ENCODE measurements at places on chromosomes 11 and 22. TPM values are rescaled to one million over a fixed set of nuclear protein-coding genes. Genes with fewer than 3 reads are reported as not detected.

Gene HTR3B
- not detected for total RNA-seq

DNA sequence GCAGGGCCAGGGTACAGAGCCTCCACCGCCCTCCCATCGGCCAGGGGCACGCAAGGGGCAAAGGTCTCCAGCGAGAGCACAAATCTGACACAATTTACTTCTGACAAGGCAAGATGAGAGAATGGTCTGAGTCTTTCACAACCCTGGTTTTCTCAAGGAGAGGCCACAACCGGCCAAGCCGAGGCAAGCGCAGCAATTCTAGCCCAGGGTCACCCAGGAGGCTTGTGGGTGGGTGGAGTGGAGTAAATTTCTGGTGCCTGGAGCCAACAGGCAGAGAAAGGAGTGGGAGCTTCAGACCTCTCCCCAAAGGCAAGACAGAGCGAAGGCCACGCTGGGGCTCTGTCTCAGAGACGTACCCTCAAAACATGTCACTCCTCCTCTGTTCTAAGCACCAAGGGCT is 9.3 kb downstream of the LARGE2 start:
- DNase-seq, result no peak

Gene OR9Q1
- total RNA-seq, result not detected

DNA sequence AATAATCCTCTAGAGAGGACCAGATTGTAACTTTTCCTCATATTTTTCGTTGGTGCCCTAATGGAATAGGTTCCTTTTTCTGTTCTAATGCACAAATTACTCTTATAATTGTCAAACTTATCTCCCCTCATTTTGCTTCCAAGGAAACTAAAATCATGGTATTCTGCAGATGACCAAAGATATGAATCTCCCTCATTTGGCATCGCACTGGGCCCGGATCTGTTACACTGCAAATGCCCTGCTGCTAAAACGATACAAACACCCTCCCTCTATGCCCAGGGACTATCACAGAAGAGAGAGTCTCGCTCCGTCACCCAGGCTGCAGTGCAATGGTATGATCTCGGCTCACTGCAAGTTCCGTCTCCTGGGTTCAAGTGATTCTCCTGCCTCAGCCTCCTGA is 7.6 kb downstream of the KLHDC7B start:
- DNase-seq, result no peak

Gene MPZL2
- total RNA-seq, result 56.5 TPM

- DNase-seq, result no peak
Measured at GRCh38 chr11:65505466-65506289, 6.8 kb downstream of the MALAT1 start.

GRCh38 chr11:126400019-126400418 is 44.5 kb downstream of the ST3GAL4 start:
- DNase-seq, result no peak

Gene OR52I1
- total RNA-seq, result not detected

Gene KRTAP5-1
- 0.30 TPM for total RNA-seq

DNA sequence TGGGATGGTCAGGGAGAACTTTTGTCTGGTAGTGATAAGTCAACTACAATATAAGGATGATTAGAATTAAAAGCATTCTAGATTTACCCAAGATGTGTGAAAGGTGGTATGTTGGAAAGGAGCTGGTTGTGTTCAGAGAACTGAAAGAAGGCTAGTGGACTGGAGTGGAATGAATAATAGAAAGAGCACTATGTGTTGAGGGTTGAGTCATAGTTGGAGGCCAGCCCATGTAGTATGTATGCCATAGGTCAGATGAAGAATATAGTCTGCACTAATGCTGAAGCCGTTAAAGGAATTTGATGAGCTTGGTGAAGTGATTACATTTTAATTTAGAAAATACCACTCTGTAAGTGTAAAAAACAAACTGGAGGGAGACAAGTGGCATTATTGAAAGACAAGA is 514.1 kb downstream of the CNTN5 start:
- DNase-seq, result no peak

GRCh38 chr22:40542821-40543540 is 93.5 kb downstream of the MRTFA start:
- peak; percentile 5 for DNase-seq

Gene CCDC157
- total RNA-seq, result 1.8 TPM

DNA sequence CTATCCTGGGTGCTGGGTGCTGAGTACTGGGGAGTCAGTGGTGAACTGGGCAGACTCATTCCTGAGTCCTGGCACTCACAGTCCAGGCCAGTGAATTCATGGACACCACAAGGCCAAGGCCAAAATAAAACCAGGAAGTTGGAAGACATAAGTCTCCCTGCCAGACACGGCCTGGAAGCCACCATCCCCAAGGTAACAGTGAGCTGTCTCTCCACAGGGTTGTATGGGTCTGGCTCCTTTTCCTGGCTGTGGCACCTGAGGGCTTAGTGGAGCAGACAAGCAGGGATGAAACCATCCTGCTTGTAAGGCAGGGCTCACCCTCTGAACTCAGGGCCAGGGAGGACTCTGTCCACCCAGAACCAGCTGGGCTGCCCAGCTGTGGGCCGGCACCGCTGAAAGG is 54.7 kb upstream of the ALX4 start:
- DNase-seq, result no peak

GRCh38 chr22:37708580-37709444 is 12.0 kb downstream of the TRIOBP start:
- DNase-seq, result no peak

DNA sequence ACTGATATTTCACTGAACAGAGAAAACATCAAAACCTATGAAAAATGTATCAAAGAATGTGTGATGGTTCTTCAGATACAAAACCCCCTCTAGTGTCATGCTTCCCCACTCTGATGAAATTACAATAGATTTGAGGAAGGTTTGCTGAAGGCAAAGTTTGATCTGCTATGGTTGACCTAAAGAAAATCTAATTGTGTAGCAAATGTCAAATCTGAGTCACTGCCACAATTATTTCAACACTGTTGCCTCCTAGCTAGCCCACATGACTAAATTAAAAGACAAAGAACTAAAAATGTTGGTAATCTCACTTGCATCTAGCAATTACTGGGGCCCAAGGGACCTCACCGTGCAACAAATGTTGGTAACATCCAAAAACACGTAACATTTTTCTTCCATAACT is 728.0 kb downstream of the DLG2 start:
- no peak for DNase-seq

- DNase-seq, result no peak
Measured at GRCh38 chr11:104098555-104098954, 62.1 kb downstream of the DDI1 start.

DNA sequence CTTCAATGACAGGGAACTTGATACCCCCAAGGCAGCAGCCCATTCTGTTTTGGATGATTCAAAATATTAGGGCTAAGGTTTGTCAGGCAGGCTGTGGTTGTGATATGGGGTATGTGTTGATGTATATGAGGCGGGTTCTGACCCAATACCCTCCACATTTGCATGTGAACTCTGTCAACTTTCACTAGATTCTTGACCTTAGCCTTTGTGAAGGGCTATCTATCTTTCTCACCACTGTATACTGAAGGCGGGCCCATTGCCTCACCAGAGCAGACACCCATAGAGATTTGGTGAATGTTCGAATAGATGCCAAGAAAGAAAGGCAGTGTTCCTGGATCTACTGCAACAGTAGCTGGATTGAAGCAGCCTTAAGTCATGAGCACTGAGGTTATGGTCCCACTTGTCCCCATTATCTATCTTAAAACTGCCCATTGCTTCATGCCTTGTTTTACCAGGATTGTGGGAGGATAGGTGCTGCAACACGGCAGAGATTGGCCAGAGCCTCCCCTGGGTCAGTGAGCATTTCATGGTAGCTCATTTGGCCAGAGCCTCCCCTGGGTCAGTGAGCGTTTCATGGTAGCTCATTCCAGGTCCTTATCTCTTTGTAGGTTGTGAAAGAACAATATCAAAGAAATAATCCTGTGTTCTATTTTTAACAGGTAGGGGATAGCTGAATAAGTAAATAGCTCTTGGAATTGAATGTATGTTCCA is 399.6 kb downstream of the TMEM135 start:
- no peak for DNase-seq

DNA sequence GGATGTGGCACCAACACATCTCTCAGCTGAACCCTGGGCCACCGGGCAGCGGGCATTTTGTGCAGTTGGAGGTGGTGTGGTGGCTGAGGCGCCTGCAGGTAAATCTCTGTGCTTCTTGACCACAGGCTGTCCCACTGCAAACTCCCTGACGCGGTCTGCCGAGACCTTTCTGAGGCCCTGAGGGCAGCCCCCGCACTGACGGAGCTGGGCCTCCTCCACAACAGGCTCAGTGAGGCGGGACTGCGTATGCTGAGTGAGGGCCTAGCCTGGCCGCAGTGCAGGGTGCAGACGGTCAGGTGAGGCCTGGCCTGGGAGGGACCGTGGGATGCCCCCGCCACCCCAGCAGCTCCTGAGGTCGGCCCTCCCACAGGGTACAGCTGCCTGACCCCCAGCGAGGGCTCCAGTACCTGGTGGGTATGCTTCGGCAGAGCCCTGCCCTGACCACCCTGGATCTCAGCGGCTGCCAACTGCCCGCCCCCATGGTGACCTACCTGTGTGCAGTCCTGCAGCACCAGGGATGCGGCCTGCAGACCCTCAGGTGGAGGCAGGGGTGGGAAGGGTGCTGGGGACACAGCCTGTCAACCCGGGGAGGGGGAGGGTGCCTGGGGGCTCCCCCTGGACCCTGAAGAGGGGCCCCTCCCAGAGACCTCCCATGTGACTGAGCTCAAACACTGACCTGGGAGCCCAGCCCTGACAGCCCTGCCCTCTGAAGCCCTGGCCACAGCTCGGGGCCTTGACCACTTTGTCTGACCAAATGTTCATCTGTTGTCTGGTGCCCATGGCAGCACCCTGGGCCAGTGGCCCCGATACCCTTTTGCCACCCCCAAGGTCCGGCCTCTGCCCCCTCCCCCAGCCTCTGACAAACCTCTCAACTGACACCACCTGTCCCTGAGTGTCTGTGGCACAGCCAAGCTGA is 4.6 kb upstream of the PGGHG start:
- DNase-seq, result no peak

DNA sequence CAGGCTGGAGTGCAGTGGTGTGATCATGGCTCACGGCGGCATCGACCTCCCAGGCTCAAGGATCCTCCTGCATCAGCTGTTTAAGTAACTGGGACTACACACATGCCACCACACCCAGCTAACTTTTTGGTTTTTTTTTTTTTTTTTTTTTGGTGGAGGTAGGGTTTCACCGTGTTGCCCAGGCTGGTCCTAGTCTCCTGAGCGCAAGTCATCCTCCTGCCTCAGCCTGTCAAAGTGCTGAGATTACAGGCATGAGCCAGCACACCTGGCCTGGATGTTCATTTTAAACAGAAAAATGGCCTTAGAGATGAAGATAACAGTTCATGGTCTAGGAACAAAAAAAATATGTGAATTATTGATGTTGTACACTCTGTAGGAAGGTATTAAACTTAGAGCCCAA is 13.6 kb upstream of the SLC25A18 start:
- no peak for DNase-seq
